ENCODE measurements at places on chromosomes 12 and 14.

DNA sequence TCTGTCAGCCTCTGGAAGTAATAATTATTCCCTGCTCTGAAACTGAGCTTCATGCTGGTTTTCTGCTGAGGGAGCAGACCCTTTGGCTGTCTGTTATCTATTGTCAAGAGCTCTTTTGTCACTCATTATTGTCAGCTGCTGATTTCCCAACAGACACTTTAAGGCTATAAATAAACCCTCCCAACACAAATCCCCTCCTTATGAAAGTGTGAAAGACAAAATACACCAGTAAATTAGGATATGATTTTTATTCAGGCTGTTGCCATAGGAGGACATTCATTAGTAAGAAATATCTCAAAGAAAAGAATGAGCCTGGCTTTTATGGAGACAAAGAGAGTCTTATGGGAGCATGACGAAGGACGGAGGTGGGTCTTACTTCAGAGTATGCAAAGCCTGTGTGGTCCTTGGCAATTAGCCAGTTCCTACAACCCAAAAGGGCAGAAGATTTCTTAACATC lies 180.8 kb downstream of the CRADD start:
- no peak for DNase-seq

DNA sequence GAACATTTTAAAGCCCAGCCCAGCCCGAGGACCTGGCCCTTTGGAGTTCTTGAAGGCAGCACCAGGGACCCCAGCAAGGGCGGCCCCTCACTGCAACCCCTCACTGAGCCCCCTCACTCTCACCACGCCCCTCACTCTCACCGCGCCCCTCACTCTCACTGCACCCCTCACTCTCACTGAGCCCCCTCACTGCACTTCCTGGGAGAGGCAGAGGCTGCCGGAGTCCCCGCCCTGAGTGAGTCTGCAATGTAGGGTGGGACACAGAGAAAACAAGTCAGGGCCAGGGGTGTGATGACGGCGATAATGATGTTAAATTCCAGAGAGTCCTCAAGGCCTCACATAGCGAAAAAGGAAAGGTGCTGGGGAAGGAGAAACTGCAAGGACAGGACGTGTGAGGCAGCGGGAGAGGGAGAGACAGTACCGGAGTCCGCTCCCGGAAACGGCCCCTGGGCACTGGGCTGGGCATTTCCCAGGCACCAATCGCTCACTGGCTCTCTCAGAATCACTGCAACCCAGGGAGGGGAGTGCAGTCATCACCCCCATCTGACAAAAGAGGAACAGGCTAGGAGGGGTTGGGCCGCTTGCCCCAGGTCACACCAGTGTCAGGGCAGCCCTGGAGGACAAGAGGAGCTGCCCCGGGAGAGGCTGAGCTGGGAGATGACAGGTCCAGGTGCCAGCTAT lies 24.9 kb downstream of the CCDC88C start:
- DNase-seq = no peak

GRCh38 chr14:103401223-103402214 lies 16.3 kb downstream of the MARK3 start:
- DNase-seq = no peak

- no peak for DNase-seq
Measured at GRCh38 chr12:43841253-43841652, 5.4 kb downstream of the TMEM117 start.

DNA sequence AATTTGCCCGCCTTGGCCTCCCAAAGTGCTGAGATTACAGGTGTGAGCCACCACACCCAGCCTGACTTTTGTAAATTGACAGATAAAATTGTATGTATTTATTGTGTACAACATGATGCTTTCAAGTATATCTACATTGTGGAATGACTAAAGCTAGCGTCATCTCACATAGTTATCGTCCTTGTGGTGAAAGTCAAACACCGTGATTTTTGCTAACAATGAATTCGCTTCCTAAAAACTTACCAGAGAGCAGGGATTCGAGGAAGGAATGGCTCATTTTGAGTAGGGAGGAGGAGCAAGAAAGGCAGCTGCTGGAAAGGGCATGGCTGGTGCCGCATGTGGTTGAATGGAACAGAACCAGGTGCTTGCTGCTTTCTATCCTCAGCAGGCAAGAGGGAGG lies 85.4 kb downstream of the LGMN start:
- no peak for DNase-seq

DNA sequence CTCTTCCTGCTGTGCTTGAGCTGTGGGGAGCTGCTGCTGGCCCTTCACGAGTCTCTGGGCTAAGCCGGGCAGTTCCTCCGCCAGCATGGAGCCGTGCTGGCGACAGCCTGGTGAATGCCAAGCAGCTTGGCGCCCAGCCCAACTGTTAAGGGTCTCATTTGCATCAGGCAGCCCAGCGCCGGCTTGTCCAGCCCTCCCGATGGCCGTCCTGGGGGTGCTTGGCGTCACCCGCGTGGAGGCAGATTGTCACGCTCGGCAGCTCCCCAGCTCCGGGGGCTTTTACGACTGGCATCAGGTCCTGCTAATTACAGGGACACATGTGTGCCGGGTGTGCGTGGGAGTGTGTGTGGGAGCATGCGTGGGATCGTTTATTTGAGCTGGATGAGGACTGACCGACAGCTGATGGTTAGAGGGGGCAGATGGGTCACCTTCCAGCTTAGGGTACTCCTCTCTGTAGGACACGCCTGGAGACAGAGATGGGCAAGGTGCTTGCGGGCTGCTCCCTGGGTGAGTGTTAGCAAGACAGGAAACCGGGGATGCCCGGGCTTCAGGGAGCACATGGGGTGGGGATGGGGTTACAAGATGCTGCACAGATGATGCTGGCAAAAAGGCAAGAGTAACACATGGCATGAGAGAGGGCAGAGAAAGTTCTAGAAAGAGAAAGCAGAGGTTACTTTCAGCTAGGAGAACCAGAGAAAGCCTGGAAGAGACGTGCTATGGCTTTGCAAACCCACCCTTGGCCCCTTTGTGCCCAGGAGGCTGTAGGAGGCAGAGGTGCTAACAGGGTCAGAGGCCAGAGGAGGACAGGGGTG lies 64.1 kb downstream of the KIF26A start:
- DNase-seq = no peak

GRCh38 chr14:79820866-79821535 lies 390.3 kb downstream of the DIO2 start:
- no peak for DNase-seq

GRCh38 chr12:78085542-78086182 lies 255.0 kb downstream of the NAV3 start:
- no peak for DNase-seq

DNA sequence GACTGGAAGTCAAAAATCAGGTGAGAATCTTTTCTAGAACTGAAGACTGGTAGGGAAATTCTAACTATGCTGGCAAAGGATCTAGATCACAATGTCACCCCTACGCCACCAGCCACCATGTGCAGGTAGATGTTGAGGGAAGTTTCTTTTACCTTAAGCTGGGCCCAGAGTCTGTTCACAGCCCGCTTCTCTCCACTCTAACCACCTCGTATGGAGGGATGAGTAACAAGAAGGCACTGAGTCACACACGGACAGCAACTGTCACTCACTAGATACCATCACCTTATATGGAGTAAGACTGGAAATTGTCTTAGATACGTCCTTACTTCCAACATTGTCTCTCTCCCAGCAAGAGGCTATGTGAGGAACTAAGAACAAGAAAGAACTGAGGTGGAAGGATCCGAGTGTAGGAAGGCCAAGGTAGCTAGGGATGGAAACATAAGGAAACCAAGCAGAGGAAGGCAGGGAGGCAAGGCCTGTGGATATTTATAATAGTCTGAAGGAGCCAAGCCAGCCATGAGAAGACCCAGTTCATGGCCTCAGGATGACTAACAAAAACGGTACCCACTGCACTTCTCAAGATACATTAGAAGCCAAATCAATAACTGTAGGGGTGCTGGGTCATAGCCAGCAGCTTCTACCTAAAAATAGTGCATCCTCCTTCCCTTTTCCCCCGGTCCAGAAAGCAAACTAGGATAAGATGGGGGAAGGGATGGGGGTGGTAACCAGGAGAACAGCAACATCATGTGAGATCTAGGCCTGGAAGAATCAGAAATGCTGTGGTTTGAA lies 15.5 kb downstream of the REM2 start:
- no peak for DNase-seq

GRCh38 chr12:15701631-15702156 lies 87.5 kb downstream of the EPS8 start:
- no peak for DNase-seq

GRCh38 chr14:95046711-95047681 lies 110.3 kb downstream of the DICER1 start:
- DNase-seq = no peak

- no peak for DNase-seq
Measured at GRCh38 chr12:113863455-113863845, 102.7 kb downstream of the RBM19 start.

DNA sequence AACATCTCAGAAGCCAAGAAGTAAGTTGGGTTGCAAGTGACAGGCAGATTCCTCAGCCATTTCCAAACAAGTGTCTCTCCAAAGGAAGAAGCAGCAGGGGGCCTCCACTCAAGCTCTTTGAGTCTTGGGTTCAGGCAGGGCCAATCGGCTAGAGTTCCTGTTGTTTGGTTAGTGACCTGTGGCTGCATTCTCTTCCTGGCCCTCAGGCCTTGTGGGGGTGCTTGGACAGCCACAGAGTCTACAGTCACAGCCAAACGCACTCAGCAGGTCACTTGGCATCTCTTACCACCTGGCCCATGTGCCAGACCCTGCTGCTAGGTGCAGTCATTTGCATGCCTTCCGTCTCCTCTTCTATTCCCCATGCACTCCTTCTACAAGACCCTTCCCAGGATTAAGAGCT lies 353.9 kb downstream of the GRIN2B start:
- no peak for DNase-seq

DNA sequence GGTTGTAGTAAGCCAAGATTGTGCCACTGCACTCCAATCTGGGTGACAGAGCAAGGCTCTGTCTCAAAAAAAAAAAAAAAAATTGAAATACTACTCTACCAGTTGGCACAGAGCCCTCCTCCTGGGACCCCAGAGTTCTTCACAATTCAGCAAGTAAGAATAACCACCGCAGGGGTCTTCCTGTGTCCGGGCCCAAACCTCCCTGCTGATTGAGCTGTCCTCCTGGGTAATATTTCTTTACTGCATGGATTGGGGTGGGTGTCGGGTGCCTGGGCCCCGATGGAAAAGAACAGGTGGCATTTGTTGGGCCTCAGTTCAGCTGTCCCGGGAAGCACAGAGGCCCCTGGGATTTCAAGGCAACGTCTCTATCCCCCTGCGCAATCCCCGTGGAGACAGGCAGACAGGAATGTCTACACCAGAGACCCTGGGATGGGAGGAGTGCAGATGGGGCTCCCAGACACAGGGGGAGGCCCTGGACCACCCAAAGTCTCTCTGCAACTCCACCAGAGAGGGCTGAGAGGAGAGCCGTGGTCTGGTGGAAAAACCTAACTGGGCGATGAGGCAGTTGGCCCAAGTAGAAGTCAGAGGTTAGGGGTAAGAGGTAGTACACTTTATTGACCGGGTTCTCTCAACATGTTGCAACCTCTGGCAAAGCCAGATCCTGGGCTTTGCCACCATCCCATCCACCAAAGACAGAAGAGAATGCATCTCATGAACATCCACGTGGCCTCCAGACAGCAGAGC lies 32.7 kb upstream of the VPS37B start:
- no peak for DNase-seq

DNA sequence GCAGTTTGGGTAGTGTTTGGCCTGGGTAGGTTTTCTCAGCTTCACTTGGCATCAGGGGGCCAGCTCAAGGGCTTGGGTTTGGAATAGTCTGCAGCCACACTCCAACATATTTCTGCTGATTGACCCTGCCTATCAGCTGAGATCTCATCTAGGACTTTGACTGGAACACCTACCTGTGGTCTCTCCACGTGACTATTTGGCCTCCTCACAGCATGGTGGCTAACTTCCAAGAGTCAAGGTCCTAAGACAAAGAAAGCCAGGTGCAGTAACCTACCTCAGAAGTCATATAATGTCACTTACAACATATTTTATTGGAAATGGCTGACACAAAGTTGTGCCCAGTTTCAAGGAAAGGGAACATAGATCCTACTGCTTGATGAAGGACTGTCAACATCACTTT lies 481.0 kb downstream of the EGLN3 start:
- no peak for DNase-seq

GRCh38 chr12:95218150-95219133 lies 835 bp downstream of the VEZT start:
- DNase-seq = peak; percentile 37

GRCh38 chr14:95548328-95548929 lies 13.6 kb downstream of the GLRX5 start:
- DNase-seq = no peak

- no peak for DNase-seq
Measured at GRCh38 chr12:54059668-54060067, 6.0 kb downstream of the HOXC4 start.

- DNase-seq = no peak
Measured at GRCh38 chr14:103084021-103084919, at the start of gene LBHD2. Gene LBHD2 (plus strand): TSS chr14:103084210. CDS start chr14:103086013, 1,803 bp downstream.

- DNase-seq = no peak
Measured at GRCh38 chr12:7801460-7801859, 12.3 kb downstream of the NANOG start.

GRCh38 chr12:105831372-105831771 lies 307.4 kb downstream of the NUAK1 start:
- no peak for DNase-seq

DNA sequence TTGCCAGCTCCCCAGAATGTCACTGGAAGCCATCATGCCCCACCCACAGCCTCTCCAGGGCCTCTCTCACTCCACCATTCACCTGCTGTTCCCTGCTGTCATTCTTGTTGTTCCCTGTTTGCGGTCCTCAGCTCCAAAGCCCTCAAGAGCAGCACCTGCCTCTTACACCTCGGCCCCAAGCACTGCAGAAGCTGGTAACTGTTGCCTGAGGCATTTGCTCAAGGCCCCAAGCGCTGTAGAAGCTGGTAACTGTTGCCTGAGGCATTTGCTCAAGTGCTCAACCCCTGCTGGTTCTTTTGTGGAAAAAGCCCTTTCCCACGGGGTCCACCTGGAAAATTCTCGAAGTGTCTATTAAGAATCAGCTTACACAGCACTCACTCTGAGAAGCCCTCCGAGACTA lies 78.0 kb downstream of the ARL6IP4 start:
- no peak for DNase-seq

GRCh38 chr12:59030415-59030814 lies 110.1 kb upstream of the LRIG3 start:
- no peak for DNase-seq

DNA sequence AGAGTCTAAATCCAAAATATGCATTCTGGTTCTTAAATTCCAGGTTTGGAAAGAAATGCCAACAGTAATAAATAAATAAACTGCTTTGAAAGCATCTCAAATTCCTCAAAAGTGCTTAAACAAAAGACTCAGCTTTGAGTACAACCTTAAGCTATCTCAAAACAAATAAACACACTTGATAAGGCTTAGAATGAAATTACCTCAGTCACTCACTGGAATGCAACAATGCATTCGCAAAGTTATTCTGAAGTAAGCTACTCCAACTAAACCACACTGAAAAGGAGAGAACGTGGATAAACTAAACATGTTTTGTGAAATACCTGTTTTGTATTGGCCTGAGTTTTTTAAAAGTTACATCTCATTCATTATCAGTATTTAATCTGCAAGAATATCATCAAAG lies 1.2 kb downstream of the SPTSSA start:
- DNase-seq = no peak

GRCh38 chr12:89349814-89350213 lies 2.5 kb downstream of the DUSP6 start:
- no peak for DNase-seq

Data from memory B cell (primary cell).